ENCODE measurements at places on chromosomes 16 and 17.

DNA sequence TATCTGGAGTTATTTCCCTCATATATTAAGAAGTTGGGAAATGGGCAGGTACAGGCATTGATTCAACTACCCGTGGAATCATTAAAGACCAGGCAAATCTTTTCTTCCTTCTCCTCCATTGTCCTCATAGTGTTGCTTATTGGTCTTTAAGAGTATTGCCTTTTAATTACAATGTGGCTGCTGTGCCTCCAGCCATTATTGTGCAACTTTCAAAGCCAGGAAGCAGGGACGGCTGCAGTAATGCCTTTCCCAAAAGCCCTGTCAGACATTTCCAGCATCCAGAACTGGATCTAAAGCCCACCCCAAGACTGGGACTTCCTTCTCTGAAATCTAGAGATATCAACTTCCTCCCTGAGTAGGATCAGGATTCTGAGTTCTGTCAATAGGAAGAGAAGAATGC lies 42.3 kb upstream of the MED9 start:
- no peak for DNase-seq

GRCh38 chr17:18158022-18158600 lies 25.5 kb upstream of the ALKBH5 start:
- no peak for DNase-seq

GRCh38 chr16:89924297-89924924 lies 1.3 kb downstream of the TUBB3 start:
- peak; percentile 47 for DNase-seq

GRCh38 chr17:5241861-5242671 lies 7.4 kb upstream of the SCIMP start:
- no peak for DNase-seq

DNA sequence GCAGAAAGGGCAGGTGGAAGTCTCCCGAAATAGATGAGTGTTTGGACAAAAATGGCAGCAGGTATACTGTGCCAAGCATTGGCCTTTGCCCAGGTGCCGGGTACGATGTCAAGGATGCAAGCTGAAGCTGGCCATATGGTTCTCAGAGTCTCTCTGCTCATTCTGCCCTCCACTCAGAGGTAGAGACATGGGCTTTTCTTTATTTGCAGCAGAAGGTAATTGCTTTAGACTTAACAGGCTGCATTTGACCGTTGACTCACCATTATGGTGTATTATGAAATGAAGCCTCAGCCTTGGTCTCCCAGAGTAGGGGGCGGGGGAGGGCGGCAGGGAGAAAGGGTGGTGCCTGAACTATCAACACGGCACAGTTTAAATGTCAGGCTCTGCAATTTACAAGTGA lies 969.1 kb upstream of the EEF2KMT start:
- no peak for DNase-seq

DNA sequence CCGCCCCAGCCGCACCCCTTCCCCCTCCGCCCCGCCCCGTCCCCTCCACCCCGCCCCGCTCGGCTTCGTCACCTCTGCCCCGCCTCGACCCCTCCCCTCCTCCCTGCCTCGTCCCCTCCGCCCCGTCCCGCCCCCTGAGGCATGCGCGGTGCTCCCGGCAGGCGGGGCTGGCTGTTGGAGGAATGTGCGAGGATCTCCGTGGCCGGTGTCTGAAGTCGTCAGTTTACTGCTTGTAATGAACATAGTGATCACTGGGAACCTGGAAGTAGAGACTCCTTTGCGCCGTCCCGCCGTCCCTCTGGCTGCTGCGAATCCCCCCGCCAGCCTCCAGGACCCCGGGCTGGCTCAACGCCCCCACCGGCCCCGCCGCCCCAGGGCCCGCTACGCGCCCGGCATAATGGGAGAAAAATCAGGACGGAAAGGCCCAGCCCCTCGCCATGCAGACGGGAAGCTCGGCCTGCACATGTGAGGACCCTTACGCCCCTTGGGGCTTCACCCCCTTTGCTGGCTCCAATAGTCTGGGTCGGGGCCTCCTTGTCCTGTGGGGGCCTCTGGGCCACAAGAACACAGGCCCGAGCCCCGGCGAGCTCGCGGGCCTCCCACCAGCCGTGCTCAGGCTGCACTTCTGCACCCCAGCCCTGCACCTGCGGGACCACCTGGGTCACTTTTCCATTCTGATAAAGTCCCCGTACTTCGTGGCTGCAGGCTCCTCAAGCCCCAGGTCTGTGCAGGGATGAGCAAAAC lies 743.1 kb downstream of the KCNJ18 start:
- no peak for DNase-seq

DNA sequence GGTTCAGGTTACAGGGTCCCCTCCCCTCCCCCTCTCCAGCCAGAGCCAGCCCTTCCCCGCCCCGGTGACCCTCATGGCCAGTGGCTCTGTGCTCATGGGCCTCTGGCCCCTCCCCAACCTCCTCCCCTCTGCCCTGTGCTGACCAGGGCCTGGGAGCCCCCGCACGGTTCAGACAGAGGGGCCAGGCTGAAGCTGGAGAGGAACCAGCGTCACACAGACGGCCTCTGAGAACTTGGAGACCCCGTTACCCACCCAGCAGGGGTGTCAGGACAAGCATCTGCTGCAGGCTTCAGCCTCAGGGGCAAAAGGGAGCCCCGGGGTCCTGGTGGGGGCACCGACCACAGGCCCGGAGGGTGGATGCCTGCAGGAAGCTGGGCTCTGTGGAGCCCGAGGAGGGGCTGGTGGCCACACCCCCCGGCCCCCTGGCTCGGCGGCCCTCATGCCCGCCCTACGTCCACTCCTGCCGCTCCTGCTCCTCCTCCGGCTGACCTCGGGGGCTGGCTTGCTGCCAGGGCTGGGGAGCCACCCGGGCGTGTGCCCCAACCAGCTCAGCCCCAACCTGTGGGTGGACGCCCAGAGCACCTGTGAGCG lies at the start of gene WFIKKN1:
TSS of gene WFIKKN1 (plus strand) at position 171 of the 591 bp plus-strand sequence. CDS start at position 440, 269 bp downstream.
- no peak for DNase-seq

GRCh38 chr16:80041410-80041809 lies 440.9 kb upstream of the MAF start:
- no peak for DNase-seq

GRCh38 chr16:55426865-55427484 lies 52.0 kb upstream of the MMP2 start:
- no peak for DNase-seq

DNA sequence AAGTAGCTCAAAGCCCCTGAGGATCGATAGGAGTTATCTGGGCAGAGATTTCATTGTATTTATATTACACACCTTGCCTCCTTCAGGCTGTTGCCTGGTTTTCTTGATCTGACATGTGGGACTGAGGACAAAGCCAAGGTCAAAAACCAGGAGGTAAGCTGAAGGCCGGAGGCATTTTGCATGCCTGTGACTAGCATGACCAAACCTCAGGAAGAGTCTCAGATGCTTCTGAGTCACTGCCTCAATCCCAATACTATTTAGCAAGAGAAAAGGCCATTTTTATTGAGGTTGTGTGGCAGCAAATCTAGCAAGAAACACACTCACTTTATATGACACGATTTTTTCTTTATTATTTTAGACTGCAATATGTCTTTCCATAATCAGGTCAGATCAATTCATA lies 968.1 kb downstream of the CDH11 start:
- DNase-seq = no peak

DNA sequence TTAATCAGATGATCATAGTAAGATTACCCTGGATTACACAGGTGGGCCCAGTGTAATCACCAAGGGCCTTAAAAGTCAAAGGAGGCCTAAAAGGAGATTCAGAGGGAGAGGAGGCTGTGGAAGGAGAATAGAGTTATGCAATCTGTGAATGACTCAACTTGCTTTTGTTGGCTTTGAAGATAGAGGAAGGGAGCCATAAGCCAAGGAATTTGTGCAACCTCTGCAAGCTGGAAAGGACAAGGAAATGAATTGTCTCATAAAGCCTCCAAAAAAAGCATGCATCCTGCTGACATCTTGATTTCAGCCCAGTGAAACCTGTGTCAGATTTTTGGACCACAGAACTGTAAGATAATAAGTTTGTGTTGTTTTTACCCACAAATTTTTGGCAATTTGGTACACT lies 109.6 kb downstream of the CNTNAP4 start:
- DNase-seq = no peak

DNA sequence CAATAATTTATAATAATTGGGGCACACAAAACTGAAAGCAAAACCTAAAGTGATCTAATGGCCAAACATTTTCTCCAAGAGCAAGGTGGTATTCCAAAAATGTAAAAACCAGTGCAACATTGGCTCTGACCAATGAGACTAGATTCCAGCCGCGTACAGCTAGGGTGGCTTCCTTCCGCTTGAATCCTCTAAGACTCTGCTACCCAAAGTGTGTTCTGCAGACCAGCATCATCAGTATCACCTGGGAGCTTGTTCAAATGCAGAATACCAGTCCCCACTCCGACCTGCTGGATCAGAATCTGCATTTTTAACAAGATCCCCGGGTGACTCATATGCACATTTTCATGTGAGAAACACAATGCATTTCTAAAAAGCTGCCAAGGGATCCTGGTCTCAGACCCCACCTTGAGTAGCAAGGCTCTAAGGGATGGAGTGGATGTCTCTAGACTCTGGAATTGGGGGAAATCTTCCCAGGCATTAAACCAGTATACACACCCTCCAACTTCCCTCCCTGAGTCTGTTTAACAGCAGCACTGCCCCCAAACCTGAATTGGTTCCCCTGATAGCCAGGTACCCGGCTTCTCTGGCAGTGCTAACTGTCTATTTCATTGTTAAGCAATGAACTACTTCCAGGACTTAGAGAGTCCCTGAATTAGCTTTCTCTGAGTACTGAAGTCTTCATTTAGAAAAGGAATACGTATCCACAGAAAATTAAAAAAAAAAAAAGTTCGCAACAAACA lies 118.2 kb downstream of the HS3ST2 start:
- DNase-seq = no peak

- DNase-seq = no peak
These were observed 65.0 kb downstream of the NCOR1 start for GRCh38 chr17:16150251-16150856.

DNA sequence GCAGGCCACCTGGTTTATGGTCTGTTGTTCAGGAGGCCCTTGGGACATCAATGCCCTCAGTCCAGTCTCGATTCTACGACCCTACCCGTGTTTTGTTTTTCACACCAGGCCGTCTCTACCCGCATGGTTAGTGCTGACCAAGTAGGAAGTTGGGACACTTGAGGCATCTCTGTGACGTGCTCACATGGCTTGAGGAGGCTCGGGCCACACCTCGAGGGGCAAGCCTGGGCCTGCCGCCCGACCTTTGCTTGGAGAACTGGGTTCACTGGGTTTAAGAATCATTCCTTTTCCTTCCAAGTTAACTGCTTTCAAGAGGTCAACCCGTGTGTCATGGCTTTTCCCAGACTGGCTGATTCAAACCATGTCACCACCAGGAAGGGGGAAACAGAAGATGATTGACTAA lies 86.8 kb downstream of the CMIP start:
- DNase-seq = no peak

DNA sequence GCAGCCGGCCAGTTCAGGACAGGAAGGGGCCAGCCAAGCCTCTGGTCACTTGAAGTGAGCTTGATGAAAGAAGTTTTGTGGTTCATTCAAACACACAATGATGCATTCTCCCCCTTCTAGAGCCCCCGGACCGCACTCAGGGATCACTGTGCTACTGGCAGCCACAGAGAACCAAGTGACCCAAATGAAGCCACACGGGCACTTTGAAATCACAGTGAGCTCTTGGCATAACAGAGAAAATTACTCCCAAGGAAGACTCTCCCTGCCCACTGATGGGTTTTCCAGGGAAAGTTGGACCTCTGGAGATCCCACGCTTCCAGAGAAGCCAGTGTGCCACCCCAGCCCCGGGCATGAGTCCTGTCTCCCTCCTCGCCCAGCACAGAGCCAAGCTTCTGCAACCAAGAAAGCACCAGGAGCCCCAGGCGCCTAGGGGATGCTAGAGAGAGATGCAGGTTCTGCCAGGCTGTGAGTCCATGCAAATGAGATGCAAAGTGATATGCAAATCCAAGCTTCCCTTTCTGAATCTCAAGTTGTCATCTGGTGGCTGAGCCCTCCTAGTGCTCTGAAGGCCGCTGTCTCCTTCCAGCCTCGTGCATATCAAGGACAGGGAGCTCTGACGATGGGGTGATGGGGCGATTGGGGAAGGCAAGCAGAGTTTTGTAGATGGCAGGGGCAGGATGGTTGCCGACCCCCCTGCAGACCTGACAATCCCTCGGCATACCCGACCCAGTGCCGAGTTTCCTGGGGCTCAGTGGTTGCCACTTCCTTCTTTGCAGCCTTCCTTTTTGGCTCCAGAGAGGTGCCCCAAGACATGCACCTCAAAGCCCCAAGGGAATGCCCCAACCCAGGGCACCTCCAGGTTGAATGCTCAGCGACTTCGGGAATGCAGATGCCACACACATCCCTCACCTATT lies 59.7 kb upstream of the TNRC6C start:
- no peak for DNase-seq
